ENCODE measurements at places on chromosomes 2 and 18. TPM values are rescaled to one million over a fixed set of nuclear protein-coding genes. Genes with fewer than 3 reads are reported as not detected.
A peak's percentile ranks its signal among the peaks of the same experiment; 100 is the strongest.

PSD4 gene
- 48.2 TPM for total RNA-seq

GRCh38 chr2:25341011-25341727 lies 556 bp downstream of the DNMT3A start:
- DNase-seq, result peak; percentile 34
- H3K36me3 ChIP-seq, result no peaks in the 10 kb centered on the region
- peak overlapping the region; percentile 88 for H3K27ac ChIP-seq
- peaks cover 15% of the 10 kb centered on the region for H3K4me1 ChIP-seq
- no peaks in the 10 kb centered on the region for H3K27me3 ChIP-seq

POMC gene
- total RNA-seq, result 9.0 TPM

DNA sequence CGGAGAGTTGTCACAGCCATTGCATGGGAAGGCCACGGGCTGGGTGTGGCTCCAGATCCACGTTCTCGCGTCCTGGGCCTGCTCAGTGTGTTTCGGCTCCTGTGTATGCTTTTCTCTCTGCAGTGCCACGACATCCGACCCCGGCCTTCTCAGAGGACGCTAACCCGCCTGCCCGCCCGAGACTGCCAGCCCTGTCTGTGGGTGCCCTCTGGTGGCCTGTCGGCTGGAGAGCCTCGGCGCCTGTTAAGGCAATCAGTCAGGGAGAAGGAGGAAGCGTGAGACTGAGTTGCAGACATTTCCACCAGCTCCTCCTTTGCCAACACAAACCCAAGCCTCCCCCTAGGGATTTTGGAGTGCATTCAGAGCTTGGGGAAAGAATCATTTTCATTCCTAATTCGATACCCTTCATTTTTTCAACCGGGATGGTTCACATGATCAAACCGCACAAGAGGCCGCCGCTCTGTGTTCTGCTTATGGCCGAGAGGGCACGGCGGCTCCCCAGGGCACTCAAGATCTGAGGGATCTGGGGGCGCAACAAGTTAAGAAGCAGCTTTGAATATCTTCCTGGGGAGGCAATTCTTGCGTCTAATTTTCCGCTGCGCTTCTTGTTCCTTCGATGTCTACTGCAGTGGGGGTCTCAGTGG lies 37.5 kb upstream of the ZBTB7C start:
- peak; percentile 84 for DNase-seq
- peaks cover 15% of the 10 kb centered on the region for H3K27me3 ChIP-seq
- no peak overlapping the region for H3K4me3 ChIP-seq
- H3K27ac ChIP-seq, result no peak overlapping the region
- H3K4me1 ChIP-seq, result peaks cover 2% of the 10 kb centered on the region

GRCh38 chr18:23857756-23858155 lies 156.8 kb upstream of the TTC39C start:
- no peaks in the 10 kb centered on the region for H3K4me1 ChIP-seq
- no peaks in the 10 kb centered on the region for H3K27me3 ChIP-seq
- DNase-seq, result no peak
- no peak overlapping the region for H3K27ac ChIP-seq

- DNase-seq, result no peak
- no peak overlapping the region for H3K4me3 ChIP-seq
- H3K27me3 ChIP-seq, result no peaks in the 10 kb centered on the region
- no peaks in the 10 kb centered on the region for H3K36me3 ChIP-seq
- H3K4me1 ChIP-seq, result no peaks in the 10 kb centered on the region
Observed at GRCh38 chr2:30869988-30870387, 62.7 kb upstream of the CAPN13 start.

- no peaks in the 10 kb centered on the region for H3K27me3 ChIP-seq
- no peak for DNase-seq
- H3K4me1 ChIP-seq, result no peaks in the 10 kb centered on the region
- H3K4me3 ChIP-seq, result no peak overlapping the region
Observed at GRCh38 chr2:150981826-150982225, 279.8 kb downstream of the RBM43 start.

NOSTRIN gene
- total RNA-seq, result 44.5 TPM

GRCh38 chr2:171325886-171326585 lies 107.8 kb downstream of the METTL8 start:
- DNase-seq, result no peak
- no peaks in the 10 kb centered on the region for H3K27me3 ChIP-seq
- H3K4me1 ChIP-seq, result no peaks in the 10 kb centered on the region
- H3K4me3 ChIP-seq, result no peak overlapping the region

- DNase-seq, result no peak
- no peaks in the 10 kb centered on the region for H3K4me1 ChIP-seq
- no peaks in the 10 kb centered on the region for H3K27me3 ChIP-seq
- H3K36me3 ChIP-seq, result peaks cover 2% of the 10 kb centered on the region
- no peak overlapping the region for H3K4me3 ChIP-seq
- H3K27ac ChIP-seq, result no peak overlapping the region
Observed at GRCh38 chr2:43950383-43951008, 45.3 kb downstream of the LRPPRC start.

DNA sequence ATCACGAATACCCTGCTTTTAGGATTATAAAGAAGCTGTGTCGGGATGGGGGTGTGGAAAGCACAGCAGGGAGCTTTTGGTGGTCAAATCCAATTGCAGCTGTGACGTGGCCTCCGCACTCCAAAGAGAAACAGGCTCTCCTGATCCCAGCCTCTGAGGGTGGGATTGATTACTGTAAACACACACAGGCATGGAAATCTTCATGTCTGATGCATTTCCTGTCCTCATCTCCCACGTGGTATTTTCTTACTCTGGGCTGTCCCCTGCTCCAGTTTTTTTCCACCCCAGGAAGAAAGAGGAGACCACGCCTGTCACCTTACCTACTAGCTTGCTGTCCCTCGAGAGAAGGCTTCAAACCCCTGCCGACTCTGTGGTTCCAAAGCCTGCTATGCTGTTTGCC lies 22.7 kb downstream of the RNF152 start:
- H3K36me3 ChIP-seq, result no peaks in the 10 kb centered on the region
- H3K27ac ChIP-seq, result peak overlapping the region; percentile 35
- no peak overlapping the region for H3K4me3 ChIP-seq
- no peak for DNase-seq
- no peaks in the 10 kb centered on the region for H3K27me3 ChIP-seq

CRACDL gene
- 15.8 TPM for total RNA-seq

GRCh38 chr2:216350214-216350791 lies 22.0 kb downstream of the MARCHF4 start:
- H3K4me3 ChIP-seq, result no peak overlapping the region
- H3K4me1 ChIP-seq, result no peaks in the 10 kb centered on the region
- H3K36me3 ChIP-seq, result no peaks in the 10 kb centered on the region
- no peak overlapping the region for H3K27ac ChIP-seq
- H3K27me3 ChIP-seq, result no peaks in the 10 kb centered on the region

DNA sequence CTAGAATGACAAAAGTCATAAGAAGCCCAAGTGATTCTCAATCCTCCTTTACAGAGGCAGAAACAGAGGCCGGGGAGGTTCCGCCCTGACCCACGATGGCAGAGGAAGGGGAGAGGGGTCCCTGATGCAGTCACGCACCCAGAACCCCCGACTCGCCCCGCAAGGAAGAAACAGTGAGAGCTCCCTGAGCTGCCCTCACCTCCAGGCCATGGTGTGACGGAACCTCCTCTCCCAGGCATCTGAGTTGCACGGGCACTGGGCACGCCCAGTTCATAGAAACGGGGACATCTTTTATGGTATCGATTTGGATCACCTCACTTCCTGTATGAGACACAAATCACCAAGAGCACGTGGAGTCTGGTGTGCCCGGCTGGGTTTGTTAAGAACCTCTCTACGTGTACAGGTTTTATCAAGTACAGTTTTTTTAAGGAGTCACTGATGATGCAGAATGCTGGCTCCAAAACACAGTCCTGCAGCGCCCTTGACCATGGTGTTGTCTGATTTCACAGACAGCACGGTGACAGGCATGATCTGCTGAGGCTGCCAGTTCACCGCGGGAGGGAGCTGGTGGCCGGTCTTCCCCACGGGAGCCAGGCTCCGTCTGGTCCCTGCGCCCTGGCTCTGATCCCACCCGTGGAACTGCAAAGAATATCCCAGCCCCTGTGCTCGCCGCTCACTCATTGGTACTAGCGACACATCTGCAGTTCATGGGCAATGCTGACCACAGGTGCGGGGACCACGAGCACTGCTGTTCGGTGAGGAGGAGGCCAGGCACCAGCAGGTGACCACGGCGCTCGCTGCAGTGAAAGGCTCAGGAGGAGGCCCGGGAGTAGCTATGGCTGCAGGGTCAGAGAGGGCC lies 35.6 kb downstream of the PXDN start:
- peak overlapping the region; percentile 64 for H3K27ac ChIP-seq
- no peaks in the 10 kb centered on the region for H3K27me3 ChIP-seq
- H3K4me3 ChIP-seq, result no peak overlapping the region
- H3K36me3 ChIP-seq, result no peaks in the 10 kb centered on the region

ANKRD44 gene
- total RNA-seq, result 39.4 TPM

GRCh38 chr2:241804326-241805229 lies 4.4 kb upstream of the NEU4 start:
- peaks cover 22% of the 10 kb centered on the region for H3K27me3 ChIP-seq
- DNase-seq, result no peak
- no peak overlapping the region for H3K27ac ChIP-seq
- H3K36me3 ChIP-seq, result no peaks in the 10 kb centered on the region

GRCh38 chr2:69171116-69171896 lies 158.3 kb downstream of the ANTXR1 start:
- DNase-seq, result no peak
- no peaks in the 10 kb centered on the region for H3K4me1 ChIP-seq
- H3K4me3 ChIP-seq, result no peak overlapping the region
- no peaks in the 10 kb centered on the region for H3K36me3 ChIP-seq

DNA sequence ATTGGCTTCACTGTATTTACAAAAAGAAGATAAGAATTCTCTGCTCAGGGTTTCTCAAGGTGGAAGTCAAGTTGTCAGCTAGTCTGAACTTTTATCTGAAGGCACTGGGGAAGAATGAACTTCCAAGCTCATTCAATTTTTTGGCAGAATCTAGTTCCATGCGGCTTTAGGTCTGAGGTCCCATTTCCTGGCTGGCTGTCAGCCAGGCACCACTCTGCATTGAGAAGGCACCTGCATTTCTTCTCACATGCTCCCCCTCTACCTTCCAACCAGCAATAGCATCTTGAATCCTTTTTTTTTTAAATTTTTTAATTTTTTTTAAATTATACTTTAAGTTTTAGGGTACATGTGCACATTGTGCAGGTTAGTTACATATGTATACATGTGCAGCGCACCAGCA lies 46.2 kb upstream of the RPE start:
- no peaks in the 10 kb centered on the region for H3K27me3 ChIP-seq
- no peak overlapping the region for H3K27ac ChIP-seq
- no peak for DNase-seq
- no peaks in the 10 kb centered on the region for H3K36me3 ChIP-seq
- H3K4me1 ChIP-seq, result no peaks in the 10 kb centered on the region
- H3K4me3 ChIP-seq, result no peak overlapping the region

GRCh38 chr2:236866542-236867340 lies 218.9 kb upstream of the COPS8 start:
- H3K4me3 ChIP-seq, result no peak overlapping the region
- no peaks in the 10 kb centered on the region for H3K36me3 ChIP-seq
- H3K4me1 ChIP-seq, result no peaks in the 10 kb centered on the region
- no peak for DNase-seq

GRCh38 chr2:65057391-65058052 lies 1.3 kb downstream of the CEP68 start:
- no peaks in the 10 kb centered on the region for H3K27me3 ChIP-seq
- peak overlapping the region; percentile 96 for H3K27ac ChIP-seq
- no peaks in the 10 kb centered on the region for H3K36me3 ChIP-seq

DNA sequence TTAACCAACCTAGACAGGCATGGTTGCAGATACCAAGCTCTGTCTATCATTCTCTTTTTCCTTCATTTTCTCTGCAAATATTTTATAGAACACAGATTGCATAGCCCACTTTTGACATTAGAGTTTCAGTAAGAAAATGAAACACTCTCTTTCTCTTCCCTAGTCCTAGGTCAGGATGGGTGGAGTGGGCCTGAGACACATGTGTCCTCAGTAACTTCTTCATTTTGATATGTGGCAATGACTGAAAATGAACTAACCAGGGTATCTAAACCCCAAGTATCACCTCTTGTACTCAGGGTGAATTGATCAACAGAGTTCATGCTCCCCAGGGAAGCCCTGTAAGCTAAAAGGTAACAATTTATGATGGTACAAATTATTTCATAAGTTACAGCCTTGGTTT lies 37.0 kb upstream of the KYNU start:
- no peaks in the 10 kb centered on the region for H3K4me1 ChIP-seq
- H3K36me3 ChIP-seq, result no peaks in the 10 kb centered on the region
- DNase-seq, result no peak
- H3K27ac ChIP-seq, result no peak overlapping the region

DUSP2 gene
- 1.6 TPM for total RNA-seq

DNA sequence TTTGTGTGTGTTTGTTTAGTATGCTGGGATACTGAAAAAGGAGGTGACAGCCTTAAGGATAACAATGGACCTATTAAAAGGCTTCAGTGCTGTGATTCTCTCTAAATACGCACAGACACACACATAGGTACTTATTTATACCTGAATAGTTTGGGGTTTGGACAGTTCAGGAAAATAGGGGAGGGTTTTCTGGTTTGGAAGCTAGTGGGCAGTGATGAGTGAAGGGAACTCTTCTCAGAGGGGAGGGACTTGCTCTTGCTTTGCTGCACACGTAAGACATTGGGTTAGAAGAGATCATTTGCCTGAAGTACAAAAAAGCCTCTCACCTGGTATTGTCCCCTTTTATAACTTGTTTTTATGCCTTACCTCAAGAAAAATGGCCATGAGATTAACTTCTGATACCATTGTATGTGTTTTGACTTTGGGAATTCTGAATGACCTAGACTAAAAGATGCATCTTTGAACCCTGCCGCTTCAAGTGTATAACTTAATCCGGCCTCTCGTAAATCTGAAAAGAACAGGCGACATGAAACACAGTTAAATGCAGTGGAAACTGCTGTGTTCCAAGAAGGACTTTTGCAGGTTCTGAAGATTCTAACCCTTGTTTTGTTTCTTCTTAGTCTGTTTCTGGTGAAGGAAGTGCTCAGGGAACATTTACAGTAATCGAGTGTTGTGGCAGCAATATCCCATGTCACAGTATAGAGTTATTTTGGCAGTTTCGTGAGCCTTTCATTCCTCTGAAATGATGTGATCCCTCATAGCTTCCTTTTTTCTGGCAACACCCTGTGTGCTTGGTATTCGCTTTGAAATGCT lies 2.5 kb downstream of the CRIM1 start:
- H3K4me3 ChIP-seq, result peak overlapping the region; percentile 91
- H3K36me3 ChIP-seq, result no peaks in the 10 kb centered on the region
- H3K27me3 ChIP-seq, result no peaks in the 10 kb centered on the region
- peaks cover 47% of the 10 kb centered on the region for H3K4me1 ChIP-seq
- no peak for DNase-seq

HOXD13 gene
- not detected for total RNA-seq

- no peaks in the 10 kb centered on the region for H3K36me3 ChIP-seq
- H3K27ac ChIP-seq, result no peak overlapping the region
- no peaks in the 10 kb centered on the region for H3K27me3 ChIP-seq
- DNase-seq, result no peak
- no peak overlapping the region for H3K4me3 ChIP-seq
Observed at GRCh38 chr2:156004459-156004858, 328.1 kb downstream of the NR4A2 start.

TXNDC2 gene
- 0.27 TPM for total RNA-seq

LRRFIP1 gene
- total RNA-seq, result 143 TPM

- H3K4me3 ChIP-seq, result no peak overlapping the region
- H3K36me3 ChIP-seq, result no peaks in the 10 kb centered on the region
- H3K27ac ChIP-seq, result no peak overlapping the region
- H3K4me1 ChIP-seq, result no peaks in the 10 kb centered on the region
- DNase-seq, result no peak
- no peaks in the 10 kb centered on the region for H3K27me3 ChIP-seq
Observed at GRCh38 chr2:208392300-208392699, 14.3 kb upstream of the PTH2R start.

All from transverse colon (tissue), 4 donors.